ENCODE measurements at places on chromosomes 7 and 10. TPM values are rescaled to one million over a fixed set of nuclear protein-coding genes. Genes with fewer than 3 reads are reported as not detected.

DNA sequence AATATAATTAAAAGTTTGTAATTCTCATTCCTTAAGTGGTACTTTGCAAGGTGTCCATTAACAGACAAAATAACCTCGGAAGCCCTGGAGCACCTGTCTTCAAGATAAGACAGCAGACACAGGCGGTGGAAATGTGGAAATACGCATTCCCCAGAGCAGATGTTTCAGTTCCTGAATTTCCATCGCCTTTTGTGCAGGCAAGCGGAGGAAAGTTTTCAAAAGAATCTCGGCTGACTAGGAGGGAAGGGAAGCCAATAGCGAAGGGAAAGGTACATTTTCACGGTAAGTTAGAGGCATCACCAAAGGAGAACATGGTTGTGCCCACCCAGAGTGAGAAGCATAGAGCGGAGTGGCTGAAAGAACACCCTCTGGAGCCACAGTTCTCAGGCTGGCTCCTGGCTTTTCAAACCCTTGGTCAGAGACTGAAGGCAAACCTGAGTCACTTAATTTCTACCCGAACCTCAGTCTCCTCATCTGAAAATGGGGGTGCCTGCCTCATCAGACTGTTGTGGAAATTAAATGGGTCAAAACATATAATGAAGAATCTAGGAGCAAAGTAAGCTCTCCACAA is 13.6 kb downstream of the CPA1 start:
- DNase-seq, result no peak

Gene BHLHA15
- total RNA-seq, result not detected

Gene ARHGEF35
- total RNA-seq, result not detected

GRCh38 chr7:29285444-29285793 is 90.8 kb downstream of the CHN2 start:
- DNase-seq, result peak; percentile 88

Gene CAV2
- 94.8 TPM for total RNA-seq

DNA sequence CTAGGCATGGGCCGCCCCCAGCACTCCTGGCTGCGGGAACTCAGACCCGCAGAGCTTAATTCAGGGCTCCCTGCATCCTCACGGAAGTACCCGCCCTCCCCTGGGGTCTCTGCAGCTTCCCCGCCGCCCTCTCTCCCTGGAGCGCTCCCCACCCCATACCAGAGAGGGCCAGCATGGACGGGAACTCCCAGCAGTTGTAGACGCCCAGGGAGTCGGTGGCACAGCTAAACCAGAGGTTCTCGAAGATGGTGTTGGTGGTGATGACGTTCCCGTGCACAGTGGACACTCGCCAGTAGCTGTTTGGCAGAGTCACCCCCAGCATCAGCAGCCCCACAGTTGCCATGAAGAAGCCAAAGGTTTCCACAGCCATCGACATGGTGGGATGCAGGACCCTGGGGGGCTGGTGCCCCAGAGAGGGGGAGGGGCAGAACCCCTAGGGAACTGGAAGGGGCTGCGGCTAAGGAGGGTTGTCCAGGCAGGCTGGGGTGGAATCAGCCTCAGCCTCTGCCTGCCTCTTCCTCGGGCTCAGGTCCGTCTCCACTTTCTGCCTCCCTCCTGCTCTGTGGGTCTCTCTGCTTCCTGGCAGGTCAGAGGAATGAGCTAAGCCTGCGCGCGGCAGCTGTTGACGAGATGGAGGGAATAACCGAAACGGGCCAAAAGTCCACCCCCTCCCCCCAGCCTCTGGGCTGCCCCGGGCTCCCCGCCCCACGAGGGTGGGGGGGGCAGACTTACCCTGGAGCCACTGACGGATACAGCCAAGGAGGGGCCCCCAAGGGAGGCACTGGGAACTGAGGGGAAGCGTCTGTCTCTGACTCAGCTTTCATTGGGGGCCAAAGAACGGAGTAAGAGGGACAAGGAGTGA is at the start of gene CLDN15:
CLDN15 (minus strand) TSS at position 597 of the 862 bp plus-strand sequence; CDS start at position 376, 221 bp downstream.
- no peak for DNase-seq

Gene OR9A2
- total RNA-seq, result not detected
